ENCODE measurements at places on chromosomes 4 and X.
A peak's percentile ranks its signal among the peaks of the same experiment; 100 is the strongest.

- DNase-seq, result no peak
These were observed 1263.6 kb downstream of the C4orf33 start for GRCh38 chr4:130359542-130359941.

GRCh38 chrX:41952102-41952501 lies 28.7 kb upstream of the CASK start:
- DNase-seq, result no peak

DNA sequence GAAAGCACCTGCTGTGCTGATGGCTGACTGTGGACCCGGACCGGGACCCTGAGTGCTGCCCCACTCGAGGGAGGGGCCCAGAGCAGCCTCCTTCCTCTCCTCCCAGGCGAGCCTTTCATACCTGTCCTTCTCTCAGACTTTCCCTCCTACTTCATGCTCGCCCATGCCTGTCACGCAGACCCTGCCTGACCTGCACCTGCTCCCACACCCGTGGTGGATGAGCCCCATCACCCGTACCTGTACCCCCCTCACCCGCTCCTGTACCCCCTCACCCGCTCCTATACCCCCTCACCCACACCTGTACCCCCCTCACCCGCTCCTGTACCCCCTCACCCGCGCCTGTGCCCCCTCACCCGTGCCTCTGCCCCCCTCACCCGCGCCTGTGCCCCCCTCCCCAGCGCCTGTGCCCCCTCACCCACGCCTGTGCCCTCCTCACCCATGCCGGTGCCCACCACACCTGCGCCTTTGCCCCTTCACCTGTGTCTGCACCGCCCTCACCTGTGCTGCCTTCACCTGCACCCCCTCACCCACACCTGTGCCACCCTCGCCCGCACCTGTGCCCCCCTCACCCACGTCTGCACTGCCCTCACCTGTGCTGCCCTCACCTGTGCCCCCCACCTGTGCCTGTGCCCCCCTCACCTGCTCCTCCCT lies 5.8 kb downstream of the MAEA start:
- no peak for DNase-seq

DNA sequence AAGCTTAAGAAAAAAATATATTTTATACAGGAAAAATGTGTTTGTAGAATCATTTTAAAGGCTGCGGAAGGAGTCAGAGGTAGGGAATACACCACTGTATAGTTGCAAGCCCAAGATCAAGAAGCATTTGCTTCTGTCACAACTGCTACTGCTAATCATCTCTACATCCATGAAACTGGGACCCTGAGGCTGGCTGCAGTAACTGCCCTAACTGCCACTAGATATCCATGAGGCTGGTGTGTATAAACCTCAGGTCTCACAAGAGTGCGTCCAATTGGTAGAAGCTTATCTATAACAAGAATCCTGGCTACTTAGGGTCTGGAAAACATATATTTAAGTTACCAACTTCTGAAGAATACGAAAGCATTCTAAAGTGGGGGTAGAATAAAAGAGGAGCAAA lies 69.1 kb downstream of the RXFP1 start:
- DNase-seq, result no peak

DNA sequence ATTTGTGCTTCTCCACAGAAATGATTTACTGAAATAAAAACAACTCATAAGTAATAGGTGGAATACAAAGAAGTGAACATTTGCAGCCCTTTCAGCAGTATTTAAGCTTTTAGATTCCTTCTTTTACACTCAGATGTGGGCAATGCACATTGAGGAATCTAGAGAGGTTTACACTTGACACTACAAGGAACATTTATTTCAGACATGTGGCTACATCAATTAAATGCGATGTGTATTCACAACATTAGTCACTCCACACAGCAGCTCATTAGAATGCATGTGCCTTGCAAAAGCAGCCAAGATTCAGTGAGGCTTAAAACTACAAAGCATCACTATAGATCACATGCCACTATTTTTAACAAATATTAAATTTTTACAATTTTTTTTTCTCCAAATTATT lies 480.7 kb downstream of the INPP4B start:
- no peak for DNase-seq

DNA sequence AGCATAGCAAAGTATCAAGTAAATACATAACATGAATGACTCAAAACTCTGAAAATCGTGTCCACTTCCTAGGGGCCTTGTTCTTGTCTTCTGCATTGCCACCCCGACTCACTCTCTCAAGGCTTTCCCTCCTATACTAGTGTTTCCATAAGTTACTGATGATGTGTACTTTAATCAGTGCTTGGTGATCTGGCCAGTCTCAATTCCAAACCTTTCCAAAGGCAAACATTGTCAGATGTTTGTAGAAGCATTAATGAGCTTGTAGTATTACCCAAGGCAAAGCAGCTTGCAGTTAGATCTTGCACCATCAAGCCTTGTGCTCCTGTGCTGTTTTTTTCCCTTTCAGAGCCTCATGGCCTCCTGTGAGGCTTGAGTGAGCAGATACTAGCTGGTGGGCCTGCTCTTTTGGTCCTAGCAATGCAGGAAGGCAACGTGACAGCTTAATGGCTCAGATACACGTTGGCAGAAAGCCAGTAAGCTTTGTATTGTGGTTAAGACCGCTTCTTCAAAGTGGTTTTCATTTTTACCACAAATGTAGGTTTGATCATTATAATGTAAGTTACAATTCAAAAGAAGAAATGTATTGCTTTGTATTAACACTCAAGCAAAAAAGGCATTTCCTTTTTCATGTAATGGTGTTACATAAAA lies 51.8 kb downstream of the RBPJ start:
- DNase-seq, result no peak

- no peak for DNase-seq
These were observed 36.7 kb downstream of the PSAPL1 start for GRCh38 chr4:7398104-7398423.

DNA sequence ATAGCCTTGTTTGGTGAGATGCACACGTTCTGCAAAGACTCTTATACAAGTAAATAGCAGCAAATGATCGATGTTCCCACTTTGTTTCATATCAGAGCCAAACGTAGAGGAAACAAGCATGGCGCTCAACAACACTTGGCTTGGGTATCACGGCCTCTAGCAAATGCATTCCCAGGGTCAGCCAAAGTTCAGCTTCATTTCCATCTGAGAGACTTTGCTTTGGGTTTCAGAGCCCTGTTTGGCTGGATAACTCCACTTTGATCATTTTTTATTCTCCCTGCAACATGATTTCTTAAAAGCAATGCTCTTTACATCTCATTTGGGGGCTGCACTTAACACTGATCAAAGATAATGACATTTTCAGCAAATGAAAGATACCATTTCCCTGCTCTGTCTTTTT lies 199.2 kb upstream of the FAM9B start:
- DNase-seq, result no peak

- DNase-seq, result no peak
These were observed 10.3 kb upstream of the CXCL2 start for GRCh38 chr4:74109116-74109869.

DNA sequence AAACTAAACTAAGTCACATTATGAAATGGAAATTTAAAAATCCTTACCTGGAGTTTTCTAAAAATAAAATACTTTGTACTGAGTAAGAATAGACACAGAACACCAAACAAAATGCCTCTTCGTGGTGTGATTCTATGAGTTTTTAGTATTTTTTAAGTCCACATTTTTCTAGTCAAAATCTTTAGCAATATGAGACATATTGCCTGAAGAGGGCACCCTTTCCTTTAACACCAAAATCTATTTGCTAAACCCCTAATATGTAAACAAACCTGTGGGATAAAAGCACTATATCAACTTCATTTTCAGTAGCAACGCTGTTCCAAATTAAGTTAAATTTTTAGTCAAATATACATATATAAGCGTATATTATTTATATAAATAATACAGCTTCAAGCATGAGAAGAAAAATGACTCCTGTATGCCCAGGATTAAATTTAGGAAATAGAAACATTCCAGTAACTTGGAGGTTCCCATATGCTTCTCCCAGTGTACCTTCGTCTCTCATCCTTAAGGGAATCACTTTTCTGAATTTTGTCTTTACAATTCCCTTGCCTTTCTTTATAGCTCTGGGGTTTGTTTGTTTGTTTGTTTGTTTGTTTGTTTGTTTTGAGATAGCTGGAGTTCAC lies 23.0 kb upstream of the PGM2 start:
- DNase-seq, result no peak

DNA sequence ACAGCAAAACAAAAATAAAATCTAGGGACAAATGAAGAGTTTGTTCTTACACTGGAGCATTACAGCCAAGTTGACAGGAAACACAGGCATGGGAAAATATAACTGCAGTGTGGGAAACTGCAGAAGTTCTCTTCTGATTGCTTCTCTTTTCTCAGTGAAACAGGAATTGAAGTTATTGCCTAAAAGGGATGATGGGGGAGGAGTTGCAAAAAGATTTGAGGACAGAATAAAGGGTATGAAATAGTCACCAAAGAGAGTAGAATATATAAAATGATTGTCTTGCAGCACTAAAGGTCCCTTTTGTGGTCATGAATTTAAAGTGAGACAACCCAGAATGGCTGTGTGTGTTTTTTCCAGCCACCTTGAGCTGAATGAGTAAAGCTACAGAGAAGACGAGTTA lies 103.7 kb downstream of the JADE1 start:
- DNase-seq, result no peak

GRCh38 chr4:168886351-168886750 lies 123.7 kb downstream of the CBR4 start:
- no peak for DNase-seq

GRCh38 chrX:17174671-17175070 lies 200.3 kb upstream of the NHS start:
- DNase-seq, result no peak

GRCh38 chr4:155371432-155372043 lies 5.2 kb downstream of the MAP9 start:
- DNase-seq, result no peak

DNA sequence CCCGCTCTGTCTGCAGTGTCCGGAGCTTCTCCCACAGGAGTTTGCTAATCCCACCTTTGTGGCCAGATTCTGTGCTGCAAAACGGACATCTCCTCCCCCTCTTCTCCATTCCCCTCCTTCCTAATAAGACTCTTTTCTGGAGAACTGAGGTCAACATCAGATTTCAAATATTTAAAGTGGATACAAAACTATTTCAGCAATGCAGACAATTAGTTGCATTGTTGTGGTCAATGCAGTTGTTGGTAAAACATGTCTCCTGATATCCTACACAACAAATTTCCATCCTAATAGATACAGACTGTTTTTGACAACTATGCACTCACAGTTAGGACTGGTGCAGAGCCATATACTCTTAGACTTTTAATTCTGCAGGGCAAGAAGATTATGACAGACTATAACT lies 5.1 kb upstream of the MCUB start:
- no peak for DNase-seq

DNA sequence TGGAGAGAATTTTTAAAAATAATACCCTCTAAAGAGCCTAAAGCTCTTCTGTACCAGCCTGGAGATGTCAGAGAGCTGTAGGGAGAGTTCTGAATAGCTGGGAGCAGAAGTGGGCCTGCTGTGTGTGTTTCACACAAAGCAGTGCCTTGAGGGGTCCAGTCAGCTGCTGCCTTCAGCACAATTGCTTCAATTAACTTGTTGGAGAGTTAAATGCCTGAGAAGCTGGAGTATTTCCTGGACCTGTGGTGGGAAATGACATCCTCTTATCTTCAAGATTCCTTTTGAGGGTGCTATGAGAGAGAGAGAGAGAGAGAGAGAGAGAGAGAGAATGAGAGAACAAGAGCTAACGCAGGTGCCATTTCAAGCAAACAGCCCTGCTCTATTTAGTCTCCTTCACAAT lies 96.2 kb upstream of the IL1RAPL2 start:
- no peak for DNase-seq

- DNase-seq, result no peak
These were observed 148.8 kb upstream of the TBL1X start for GRCh38 chrX:9316096-9316495.

DNA sequence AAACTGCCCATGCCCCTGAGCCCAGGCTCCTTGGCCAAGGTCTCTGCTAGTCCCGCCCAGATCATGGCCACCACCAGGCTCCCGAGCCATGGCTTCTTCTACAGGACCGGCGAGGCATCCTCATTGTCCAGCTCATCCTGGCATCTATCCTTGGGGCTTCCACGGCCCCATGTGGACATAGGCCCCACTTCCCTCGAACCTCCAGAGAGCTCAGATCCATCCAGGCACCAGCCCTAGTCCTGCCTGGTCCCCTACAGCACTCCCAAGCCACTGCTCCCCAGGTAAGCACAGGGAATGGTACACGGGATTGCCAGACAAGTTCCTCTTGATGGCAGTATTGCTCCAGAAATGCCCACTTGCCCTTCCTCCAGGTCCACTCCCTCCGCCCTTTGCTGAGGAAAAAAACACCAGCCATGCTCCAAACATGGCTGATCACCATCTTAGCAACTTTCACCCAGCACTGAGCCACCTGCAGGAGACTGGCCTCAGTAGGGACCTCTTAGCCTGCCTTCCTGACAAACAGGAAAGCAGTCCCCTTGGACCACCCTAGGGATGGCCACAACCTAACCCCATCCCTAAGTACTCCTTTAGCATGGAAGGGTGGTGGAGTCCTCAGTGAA lies 272.1 kb upstream of the AGTR2 start:
- DNase-seq, result peak; percentile 55

GRCh38 chrX:16484338-16484737 lies 165.6 kb upstream of the S100G start:
- peak; percentile 3 for DNase-seq

DNA sequence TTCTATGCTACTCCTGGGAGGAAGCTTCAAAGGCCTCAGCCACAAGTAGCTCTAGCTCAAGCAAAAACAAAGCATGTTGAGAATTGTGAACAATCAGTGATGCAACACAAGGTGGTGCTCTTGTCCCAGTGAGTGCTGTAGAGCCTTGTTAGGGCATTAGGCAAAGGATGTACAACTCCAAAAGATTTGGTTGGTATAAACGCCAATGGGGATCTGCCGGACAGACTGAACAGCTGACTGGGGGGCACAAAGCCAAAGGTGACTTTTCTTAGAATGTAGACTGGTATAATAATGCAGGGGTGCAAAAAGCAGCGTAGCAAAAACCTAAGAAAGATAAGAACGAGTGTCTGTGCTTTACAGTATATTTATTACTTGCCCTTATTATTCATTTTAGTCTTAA lies 62.6 kb upstream of the ALB start:
- no peak for DNase-seq

DNA sequence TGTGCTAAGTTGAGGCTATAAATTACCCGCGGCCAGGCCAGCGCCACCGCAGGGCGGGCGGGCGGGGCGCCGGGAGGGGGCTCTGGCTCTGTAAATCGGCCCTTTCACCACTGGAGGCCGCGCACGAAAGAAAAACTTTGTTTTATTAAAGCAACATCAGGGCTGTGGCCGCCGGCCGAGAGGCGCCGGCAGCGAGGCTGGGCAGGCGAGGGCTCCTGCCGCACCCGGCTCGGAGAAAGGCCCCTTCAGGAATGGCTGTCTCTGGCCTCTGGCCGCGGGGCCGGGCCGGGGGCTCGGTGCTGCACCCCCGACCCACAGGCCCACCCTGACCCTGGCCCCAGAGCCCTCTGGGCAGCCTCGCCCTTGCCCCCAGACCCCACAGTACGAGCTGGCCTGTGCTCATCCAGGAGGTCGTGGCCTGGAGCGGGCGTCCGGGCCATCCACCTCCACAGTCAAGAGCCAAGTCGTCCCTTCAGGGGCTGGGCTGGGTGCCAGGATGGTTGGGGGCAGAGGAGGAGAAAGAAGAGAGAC lies 29.5 kb upstream of the FGFR3 start:
- DNase-seq, result no peak
